ENCODE measurements at places on chromosomes 11 and 22.
A peak's percentile ranks its signal among the peaks of the same experiment; 100 is the strongest.

DNA sequence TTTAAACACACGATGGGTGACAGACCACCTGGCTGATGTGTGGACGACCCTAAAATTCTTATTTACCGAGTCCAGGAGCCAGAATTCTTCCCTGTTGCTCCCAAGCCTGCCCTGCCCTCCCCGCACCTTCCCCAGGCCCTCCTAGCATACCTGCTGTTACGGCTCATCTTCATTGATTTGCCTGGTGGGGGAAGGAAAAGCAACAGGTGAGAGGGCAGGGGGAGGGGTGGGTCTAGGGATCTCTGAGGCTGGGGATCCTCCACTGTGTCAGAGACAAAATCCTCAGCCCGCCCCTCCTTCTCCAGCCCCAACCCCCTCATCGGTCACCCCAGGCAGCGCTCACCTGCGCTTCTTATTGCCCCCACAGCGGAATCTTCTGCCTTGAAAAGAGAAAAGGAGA lies 4.0 kb downstream of the FXYD2 start:
- no peak for DNase-seq

DNA sequence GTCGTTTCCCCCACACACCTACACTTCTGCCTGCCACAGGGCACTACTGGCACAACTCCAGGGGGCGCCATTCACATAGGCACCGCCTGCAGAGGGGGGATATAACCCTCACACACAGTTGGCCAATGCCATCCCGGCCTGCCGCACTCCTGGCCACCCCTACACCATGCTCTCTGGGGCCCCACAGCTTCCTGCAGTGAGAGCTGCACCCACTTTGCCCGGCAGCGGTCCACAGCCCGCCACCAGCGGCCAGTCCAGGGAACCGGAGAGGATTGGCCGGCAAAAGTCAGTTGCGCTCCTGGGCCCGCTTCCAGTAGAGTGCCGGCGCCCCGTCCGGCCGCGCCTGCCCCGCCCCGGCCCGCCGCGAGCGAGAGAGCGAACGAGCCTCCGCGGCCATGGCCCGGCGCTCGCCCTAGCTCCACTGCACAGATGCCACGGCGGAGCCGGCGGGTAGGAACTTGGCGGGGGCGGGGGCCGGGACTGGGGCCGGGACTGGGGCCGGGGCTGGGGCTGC lies 25.6 kb upstream of the SUSD2 start:
- no peak for DNase-seq

- no peak for DNase-seq
Measured at GRCh38 chr22:44442186-44442815, 55.7 kb downstream of the RTL6 start.

GRCh38 chr11:75240311-75241035 lies at the start of gene TPBGL:
Gene TPBGL (plus strand): TSS chr11:75240774. CDS start chr11:75241050, 276 bp downstream.
- DNase-seq, result peak; percentile 8

DNA sequence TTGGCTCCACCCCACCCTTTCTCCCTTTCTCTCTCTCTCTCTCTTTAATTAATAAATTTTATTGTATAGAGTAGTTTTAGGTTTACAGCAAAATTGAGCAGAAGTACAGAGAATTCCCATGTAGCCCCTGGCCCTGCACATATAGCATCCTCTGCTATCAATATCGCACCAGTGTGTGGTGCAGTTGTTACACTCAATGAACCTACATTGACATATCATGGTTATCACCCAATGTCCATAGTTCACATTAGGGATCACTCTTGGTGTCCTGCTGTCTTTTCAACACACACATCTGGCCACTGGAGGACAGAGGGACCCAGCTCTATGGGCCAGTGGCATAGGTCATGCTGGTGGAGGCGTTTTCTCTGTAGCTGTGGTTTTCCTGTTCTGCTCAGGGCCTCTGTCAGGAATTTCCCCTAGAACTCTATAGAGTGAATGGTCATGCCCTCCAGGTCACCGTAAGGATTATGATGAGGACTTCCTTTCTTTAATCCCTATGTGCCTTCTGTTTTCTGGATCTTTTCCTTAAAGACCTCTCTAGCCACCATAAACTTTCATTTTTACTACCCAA lies 98.2 kb upstream of the NAV2 start:
- no peak for DNase-seq

DNA sequence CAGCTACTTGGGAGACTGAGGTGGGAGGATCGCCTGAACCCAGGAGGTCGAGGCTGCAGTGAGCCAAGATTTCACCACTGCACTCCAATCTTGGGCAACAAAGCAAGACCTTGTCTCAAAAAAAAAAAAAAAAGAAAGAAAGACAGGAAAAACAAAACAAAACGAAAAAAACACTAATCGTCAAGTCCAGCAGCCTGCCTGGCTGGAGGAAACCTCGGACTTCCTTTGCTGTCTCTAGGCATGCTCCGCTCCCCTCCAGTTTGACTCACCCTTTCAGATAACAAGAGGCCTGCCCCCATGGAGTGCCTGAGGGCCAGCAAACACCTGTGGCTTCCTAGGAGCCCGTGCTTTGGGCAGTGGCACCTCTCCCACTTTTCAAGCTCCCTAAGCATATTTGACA lies 28.8 kb upstream of the CHKA start:
- DNase-seq, result no peak

Data from NCI-H1930 (cell line).